Esophagus squamous epithelium (tissue), 5 donors: ENCODE measurements at places on chromosomes 6 and 20.

DNA sequence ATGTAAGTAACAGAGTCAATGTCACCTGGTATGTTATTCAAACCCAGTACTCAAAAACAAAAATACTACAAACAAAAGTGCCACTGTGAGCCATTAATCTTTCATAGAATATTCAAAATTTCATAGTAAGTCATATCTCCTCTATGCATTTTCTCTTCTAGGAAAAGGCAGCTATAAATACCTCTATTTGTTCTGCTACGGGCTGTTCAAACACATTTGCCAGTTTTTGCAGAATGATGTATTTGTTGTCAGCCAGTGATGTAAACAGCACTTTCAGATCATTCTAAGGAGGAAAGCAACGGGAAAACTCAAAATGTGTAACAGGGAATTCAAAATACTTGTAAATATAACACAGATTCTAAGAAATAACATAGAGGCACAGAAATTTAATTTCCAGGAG is 388.2 kb downstream of the SYNE1 start:
- no peak for DNase-seq

DNA sequence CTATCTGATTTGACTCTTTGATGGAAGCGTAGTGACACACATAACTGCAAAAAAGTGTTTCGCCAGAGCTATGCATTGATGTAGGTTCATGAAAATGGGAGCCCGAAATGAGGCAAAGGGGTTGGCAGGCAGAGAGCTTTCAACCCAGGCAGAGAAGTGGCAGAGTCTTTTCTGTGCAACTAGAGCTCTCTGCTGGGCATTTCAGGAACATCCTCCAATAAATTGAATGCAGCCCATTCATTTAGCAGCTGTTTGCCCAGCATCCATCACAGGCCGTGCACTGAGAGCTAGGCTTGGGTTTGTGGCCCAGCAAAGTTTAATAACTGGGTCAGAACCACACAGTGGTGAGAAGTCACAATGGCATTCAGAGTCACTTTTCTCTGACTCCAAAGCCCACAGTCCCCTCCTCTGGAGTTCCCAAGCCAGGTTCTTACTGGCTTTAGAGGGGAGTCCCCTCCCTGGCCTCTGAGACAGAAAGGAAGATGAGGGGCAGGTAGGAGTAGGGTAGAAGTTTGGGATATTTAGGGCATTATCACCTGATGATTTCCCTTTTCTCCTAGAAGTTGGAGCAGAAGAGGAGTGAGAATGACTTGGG is 31.8 kb upstream of the ELMO2 start:
- no peak for DNase-seq

GRCh38 chr6:12529364-12530019 is 187.1 kb upstream of the PHACTR1 start:
- no peak for DNase-seq

DNA sequence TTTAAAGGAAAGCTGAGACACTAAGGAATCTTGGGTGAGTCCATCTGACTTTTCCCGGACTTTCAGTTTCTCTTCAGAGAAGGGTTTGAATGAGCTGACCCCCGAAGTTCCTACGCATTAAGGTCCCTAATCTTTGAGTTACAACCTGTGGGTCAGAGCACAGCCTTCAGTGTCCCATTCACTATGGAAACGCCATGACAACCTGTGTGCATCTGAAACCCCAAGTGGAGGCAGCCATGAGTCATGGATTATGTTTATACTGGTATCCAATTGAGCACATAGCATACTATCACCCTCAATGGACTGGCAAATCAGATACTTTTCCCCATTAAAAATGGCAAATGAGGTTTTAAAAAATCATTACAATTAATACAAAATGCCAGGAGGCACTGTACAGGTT is 11.4 kb downstream of the MYLK4 start:
- no peak for DNase-seq

DNA sequence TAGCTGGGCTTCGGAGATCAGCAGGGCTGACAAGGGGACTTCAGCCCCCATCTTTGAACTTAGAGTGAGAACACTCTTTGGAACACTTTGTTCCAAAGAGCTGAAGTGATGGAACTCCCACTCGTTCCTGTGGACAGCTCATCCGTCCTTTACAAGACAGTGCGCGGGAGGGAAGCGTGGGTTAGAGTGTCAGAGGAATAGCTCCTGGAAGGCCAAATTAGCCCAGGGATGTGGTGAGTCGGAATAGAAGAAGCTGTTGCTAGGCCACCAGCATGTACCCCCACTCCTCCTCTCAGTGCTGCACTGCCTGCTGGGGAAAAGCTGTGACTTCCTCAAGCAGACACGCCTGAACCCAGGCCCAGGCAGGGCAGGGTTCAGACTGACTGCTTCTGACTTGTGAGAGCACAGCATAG is 1.7 kb downstream of the SDCBP2 start:
- DNase-seq, result no peak
